ENCODE measurements at places on chromosomes 1 and 21.

GRCh38 chr1:59833022-59833421 is 18.3 kb downstream of the HOOK1 start:
- DNase-seq: no peak

- no peak for DNase-seq
Observed at GRCh38 chr1:52423771-52424170, 19.4 kb downstream of the PRPF38A start.

- peak; percentile 68 for DNase-seq
Observed at GRCh38 chr21:23968722-23969647, 1638.3 kb downstream of the MRPL39 start.

DNA sequence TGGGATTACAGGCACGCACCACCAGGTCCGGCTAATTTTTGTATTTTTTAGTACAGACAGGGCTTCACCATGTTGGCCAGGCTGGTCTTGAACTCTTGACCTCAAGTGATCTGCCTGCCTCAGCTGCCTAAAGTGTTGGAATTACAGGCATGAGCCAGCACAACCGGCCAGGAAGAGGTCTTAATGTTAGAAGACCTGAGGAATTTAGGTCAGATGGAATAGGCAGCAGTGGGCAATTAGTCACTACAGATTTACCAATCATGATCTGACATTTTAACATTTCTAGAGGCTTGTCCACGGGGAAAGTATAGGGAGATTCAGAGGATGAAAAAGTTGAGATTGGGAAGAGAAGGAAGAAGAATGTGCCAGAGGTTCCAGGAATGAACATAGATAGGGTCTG is 8.9 kb upstream of the APP start:
- no peak for DNase-seq

DNA sequence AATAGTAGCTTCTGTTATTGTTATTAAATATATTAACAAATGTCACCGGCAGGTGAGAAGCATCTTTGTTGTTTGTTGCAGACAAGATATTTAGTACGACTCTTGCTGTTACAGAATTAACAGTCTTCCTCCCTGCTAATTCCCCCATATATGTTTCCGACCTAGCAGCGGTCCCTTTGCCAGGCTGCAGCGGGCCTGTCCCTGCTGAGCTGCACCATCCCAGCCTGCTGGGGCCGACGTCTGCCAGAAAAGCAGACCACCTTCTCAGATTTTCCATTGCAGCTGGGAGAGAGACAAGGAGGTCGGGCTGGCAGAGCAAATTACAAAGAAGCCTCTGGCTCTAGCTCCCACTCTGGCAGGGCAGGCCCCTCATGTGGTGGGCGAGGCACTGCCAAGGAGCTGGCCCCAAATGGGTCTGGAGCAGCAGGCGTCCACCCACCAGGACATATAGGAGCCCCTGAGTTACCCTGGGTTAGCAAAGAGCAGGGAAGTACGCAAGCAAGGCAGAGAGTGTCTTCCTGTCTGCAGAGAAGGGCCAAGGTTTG is 142.7 kb downstream of the FOXD2 start:
- no peak for DNase-seq

GRCh38 chr21:39720126-39720778 is 24.7 kb upstream of the IGSF5 start:
- no peak for DNase-seq

DNA sequence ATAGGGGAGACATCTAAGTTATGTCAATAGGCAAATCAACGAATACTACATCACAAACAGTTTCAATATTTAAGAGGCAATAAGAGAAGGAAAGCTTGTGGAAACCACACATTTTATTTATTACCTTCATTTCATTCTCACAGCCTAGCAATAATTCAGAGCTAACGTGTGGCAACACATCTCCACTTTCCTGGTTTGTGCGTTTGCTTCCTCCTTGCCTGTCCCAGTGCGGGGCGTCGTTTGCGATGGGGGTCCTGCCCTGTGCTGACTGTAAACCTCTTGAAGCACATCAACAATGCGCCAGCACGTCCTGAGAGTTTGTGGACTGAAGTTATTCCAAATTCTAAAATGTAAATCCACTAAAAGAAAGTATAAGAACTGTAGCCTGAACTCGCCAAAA is 14.4 kb upstream of the VPS26C start:
- DNase-seq: no peak

- DNase-seq: no peak
Observed at GRCh38 chr1:52635321-52636089, 2.5 kb downstream of the SHISAL2A start.

GRCh38 chr1:11746092-11746491 is 10.2 kb downstream of the AGTRAP start:
- no peak for DNase-seq

DNA sequence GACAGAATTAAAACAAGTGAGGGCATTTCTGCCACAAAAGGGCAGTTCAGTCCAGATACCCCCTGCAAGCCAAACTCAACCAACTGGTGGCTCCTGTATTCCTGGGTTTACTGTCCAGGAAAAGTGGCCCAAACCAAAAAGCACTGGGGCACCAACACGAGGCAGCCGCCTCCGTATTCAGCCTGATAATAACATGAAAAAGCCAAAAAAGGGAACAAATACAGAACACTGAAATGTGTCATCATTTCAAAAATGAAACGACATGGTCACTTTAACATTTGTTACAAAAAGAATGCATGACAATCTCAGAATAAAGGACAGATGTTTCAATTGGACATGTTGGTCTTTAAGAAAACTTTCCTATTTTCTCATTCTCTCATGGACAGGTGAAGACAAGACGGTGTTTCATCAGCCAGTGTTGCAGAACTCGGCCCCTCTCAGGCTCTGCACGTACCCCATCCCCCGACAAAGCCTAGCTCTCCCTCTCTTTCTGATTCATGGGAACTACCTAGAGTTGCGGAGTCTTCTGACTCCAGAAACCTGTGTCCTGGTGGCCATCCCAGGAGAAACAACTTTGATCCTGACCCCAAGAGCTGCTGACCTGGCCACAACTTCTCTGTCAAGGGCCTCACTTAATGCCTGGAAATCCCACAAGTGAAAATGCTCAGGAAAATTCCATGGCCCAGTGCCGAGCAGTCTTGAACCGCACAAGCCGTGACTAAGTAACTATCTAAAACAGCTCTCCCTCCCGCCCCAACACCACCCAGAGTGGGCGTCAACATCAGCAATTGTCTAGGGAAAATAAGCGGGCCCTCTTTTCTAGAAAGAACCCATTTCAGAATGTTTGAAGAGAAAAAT is 27.1 kb downstream of the ZBTB17 start:
- DNase-seq: no peak

- no peak for DNase-seq
Observed at GRCh38 chr21:46116189-46116775, 18.4 kb downstream of the COL6A2 start.

DNA sequence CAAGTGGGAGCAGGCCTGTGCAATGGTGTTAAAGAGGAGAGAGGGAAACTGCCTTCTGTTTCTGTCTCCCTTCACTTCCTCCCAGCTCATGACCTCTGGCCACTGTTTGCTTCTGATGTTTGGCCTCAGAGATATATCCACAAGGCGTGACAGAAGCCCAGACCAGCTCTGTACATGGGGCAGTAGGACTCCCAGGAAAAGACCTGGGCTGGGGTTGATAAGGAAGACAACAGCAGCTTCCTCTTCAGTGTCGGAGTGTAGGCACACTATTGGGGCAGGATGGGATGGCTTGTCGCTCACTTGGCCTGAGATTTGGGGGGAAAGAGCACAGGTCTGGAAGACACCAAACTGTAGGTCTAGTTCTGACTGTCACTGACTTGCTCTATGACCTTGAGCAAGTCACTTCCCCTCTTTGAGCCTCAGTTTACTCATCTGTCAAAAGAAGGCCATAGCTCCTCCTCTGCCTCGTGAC is 67.8 kb upstream of the KLHDC7A start:
- no peak for DNase-seq

- DNase-seq: no peak
Observed at GRCh38 chr1:207248544-207249198, 72.8 kb upstream of the CD55 start.

DNA sequence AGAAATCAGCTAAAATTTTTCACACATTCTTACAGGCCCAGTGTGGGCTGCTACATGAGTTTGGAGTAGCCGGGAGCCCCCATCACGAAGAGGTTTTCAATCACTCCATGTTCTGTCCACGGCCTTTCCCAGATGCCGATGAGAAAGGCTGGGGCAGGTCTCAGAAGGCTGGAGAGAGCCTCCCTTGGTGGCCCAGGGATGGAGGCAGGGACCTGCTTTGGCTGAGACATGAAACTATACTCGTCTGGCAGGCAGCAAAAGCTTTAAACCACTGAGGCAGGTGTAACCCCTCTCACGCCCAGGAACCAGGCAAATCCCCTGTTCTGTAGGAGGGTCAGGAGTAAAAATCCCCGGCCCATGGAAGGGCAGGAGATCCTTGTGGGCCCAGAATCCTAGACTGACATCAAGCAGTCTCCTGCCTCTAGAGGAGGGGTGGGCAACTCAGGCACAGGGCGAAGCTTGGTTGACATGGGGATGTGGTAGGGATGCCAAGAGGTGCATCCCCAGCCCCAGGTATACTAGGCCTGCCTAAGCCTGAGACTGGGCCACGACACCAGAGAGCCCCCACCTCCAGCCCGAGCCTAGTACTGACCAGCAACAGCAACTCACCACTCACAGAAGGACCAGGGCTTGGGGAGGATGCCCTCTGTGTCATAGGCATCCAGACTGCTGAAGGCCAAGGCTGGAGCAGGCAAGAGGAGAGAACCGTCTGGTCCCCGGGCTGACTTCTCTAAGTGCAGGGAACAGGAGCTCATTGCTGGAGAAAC is 9.1 kb downstream of the MMEL1 start:
- DNase-seq: no peak

GRCh38 chr1:113459279-113459678 is 69.0 kb downstream of the MAGI3 start:
- DNase-seq: no peak

All from NCI-H1694 (cell line).